ENCODE measurements at places on chromosomes 4 and X.

DNA sequence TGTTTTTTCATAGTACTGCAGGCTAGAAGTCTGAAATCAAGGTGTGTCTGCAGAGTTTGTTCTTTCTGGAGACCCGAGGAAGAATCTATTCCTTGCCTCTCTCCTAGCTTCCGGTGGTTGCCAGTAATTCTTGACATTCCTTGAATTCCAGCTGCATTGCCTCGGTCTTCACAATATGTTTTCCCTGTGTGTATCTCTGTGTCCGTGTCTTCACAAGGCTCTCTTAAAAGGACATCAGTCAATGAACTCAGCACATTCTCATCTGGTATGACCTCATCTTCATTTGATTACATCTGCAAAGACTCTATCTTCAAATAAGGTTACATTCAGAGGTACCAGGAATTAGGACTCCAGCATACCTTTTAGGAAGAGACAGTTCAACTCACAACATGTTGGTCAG, 163.4 kb downstream of the BANK1 start:
- DNase-seq, result peak; percentile 47

DNA sequence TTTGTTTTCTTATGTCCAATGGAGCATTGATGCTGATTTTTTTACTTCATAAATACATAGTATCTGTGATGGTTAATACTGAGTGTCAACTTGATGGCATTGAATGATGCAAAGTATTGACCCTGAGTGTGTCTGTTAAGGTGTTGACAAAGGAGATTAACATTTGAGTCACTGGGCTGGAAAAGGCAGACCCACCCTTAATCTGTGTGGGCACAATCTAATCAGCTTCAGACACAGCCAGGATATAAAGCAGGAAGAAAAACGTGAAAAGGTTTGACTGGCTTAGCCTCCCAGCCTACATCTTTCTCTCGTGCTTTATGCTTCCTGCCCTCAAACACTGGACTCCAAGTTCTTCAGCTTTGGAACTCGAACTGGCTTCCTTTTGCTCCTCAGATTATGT, 230.6 kb upstream of the SPRY1 start:
- DNase-seq, result no peak

GRCh38 chr4:76012388-76012801, 5.1 kb upstream of the CXCL9 start:
- no peak for DNase-seq

DNA sequence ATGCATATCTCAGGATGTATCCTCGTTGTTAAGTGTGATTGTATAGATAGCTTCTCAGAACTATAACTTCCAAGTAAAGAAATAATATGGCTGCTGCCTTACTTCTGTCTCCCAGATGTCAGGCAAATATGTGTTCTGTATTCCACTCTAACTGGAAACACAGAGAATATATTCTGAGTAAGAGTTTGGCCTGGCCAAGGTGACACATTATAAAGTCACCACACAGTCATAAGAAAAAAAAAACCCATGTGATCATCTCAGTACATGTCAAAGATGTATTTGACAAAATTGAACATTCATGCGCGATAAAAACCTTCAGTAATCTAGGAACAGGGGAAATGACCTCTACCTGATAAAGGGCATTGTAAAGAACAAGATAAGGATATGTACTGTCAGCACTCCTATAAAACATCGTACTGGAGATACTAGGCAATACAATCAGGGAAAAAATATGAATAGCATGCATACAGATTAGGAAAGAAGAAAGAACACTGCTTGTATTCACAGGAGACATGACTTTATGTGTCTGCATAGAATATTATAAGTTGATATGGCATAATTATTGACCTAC, 207.1 kb downstream of the ZNF330 start:
- no peak for DNase-seq

- no peak for DNase-seq
Measured at GRCh38 chr4:185915271-185915670, 103.3 kb upstream of the SORBS2 start.

GRCh38 chr4:6095023-6095752, 77.0 kb upstream of the C4orf50 start:
- DNase-seq, result no peak

- no peak for DNase-seq
Measured at GRCh38 chr4:14334166-14334565, 668.1 kb upstream of the CPEB2 start.

DNA sequence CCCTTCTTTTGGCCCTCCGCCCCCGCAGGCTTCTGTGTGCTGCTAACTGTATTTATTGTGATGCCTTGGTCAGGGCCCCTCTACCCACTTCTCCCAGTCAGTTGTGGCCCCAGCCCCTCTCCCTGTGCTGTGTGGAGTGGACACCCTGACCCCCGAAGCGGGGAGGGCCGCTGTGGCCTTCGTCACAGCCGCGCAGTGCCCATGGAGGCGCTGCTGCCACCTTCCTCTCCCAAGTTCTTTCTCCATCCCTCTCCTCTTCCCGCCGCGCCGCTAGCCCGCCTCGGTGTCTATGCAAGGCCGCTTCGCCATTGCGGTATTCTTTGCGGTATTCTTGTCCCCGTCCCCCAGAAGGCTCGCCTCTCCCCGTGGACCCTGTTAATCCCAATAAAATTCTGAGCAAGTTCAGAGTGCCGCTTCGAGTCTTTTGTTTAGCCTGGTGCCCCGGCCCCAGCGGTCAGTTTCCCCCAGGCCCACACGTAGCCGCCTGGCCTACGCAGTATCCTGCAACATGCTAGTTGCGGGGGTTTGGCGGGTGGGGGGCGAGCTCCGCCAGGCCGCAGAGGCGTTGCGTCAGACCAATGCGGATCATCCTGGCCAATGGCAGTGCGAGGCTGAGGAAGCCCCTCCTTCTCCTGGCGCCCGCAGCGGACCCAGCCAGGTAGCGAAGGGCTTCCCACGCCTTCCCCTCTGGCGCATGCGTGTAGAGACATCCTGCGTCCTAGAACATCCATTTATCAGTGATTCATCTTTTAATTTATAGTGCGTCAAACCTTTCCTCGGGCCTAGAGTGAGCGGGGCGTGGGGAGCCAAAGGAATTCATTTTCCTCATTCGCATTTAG, 5.6 kb upstream of the KANTR start:
- no peak for DNase-seq

DNA sequence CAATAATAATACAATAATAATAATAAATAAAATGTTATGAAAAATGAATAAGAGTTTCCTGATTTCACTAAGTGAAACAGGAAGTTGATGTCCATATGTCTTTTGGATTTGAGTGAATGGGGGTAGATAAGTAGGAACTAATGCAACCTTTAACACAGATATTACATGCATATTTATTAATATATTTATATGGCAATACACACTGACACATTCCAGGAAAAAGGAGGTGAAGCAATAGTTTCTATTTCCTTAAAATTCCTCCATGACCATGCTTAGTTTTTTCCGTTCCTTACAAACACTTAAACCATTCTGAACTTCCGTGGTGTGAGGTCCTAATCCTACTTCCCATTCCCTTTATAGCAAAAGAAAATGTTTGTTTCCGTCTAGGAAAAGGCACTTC, 48.3 kb downstream of the ATXN3L start:
- DNase-seq, result no peak

- DNase-seq, result no peak
Measured at GRCh38 chr4:27098034-27098433, 237.4 kb downstream of the STIM2 start.

DNA sequence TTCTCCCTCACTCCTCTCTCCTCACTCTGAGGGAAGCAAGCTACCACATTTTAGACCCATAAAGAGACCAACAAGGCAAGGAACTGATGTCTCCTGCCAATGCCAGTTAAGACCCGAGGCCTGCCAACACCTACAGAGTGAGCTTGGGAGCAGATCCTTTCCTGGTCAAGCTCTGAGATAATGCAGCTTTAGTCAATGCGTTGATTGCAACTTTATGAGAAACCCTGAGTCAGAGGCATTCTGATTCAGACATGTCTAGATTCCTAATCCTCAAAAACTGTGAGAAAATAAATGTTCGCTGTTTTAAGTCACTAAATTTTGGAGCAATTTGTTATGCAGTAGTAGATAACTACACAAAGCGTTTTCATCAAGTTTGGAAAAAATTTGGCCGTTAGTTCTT, 115.5 kb downstream of the JADE1 start:
- no peak for DNase-seq

DNA sequence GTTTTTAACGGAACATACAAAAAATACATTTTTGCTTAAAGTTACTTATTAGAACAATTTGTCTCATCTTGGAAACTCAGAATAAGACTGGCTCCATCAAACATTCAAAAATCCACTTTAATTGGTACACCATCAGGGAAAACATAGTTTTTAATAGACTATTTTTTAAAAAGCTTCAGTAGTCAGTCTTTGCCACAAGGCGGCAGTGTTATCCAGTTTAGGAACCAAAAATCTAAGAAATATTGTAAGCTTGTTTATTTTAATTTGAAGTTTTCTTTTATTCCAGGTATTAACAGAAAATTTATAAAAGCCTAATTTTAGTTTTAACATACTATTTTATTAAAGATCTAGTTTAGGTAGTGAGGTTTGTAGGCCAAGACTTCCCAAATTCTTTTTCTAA, 107.7 kb downstream of the APOOL start:
- peak; percentile 3 for DNase-seq

DNA sequence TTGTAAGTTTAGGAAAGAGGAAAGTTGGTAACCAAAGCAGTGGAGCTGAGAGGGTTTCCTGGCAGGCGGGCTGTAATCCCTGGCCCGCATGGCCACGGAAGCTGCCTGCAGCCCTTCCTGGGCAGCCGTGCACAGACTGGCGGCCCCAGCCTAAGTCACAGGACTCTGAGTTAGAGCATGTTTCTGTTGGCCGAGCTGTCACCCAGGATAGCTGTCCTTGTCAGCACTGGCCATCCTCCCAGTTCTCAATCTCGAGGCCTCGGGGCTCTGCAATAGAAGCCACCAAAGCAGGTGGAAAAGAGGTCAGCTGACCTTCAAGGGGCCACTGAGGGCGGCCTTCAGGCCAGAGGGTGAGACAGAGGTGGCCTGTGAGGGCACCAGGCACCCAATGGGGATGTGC, 20.5 kb downstream of the PNMA6E start:
- DNase-seq, result no peak

- DNase-seq, result no peak
Measured at GRCh38 chrX:46643636-46644035, 70.1 kb downstream of the CHST7 start.

- DNase-seq, result no peak
Measured at GRCh38 chrX:11210415-11210801, 82.8 kb upstream of the AMELX start.

DNA sequence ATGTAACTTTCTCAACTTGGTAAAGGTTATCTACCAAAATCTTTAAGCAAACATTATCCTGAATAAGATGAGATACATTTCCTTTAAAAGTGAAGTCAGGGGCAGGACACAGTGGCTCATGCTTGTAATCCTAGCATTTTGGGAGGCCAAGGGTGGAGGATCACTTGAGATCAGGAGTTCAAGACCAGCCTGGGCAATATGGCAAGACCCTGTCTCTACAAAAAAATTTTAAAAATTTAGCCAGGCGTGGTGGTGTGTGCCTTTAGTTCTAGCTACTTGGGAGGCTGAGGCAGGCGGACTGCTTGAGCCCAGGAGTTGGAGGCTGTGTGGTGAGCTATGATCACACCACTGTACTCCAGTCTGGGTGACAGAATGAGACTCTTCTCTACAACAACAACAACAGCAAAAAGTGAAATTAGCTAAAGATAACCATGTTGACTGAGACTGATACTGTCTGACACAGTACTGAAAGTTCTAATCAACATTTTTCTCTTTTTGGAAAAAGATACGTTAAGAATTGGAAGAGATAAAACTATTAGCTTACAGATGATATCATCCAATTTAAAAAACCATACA, 4.9 kb downstream of the DCAF16 start:
- no peak for DNase-seq

GRCh38 chr4:168408620-168409019, 71.7 kb downstream of the DDX60L start:
- peak; percentile 55 for DNase-seq

- DNase-seq, result no peak
Measured at GRCh38 chr4:144450526-144450925, 195.4 kb upstream of the HHIP start.

- DNase-seq, result peak; percentile 19
Measured at GRCh38 chr4:36351082-36351666, 69.8 kb downstream of the DTHD1 start.

GRCh38 chr4:89483833-89484232, 176.2 kb upstream of the GPRIN3 start:
- DNase-seq, result no peak

DNA sequence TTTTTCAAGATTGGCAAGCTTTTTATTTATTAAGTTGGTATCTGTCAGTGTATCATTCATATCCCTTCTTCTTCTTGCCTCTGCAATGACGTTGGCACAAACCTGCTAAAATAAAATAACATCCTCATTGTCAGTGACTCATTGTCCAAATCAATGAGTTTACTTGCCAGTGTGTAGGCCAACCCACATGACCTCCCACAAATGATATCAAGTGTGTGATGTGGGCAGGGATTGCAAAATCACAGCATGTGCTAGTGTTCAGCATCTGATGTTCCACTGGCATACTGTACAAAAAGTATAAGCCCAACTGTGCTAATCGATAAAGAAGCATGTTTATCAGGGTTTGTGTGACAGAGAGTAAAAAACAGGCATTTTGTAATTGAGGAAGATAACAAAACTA, 25.5 kb downstream of the GPAT3 start:
- DNase-seq, result no peak

DNA sequence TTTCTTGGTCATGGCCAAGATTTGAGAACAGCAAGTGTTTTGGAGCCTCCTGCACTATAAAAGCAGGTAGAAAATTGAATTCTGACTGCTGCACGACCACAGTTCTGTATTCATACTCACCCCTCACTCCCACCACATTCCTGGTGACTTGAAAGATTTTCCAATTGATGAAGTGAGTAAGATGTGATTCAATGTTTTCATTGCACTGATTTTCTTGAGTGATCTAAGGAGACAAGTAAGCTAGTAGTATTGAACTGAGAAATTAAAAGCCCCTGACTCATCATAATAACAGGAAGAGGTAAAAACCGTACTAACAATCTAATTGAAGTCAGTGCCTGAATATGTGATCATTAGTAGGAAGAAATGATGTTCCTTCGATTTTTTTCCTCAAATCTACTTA, 6.1 kb upstream of the SEC24D start:
- no peak for DNase-seq

DNA sequence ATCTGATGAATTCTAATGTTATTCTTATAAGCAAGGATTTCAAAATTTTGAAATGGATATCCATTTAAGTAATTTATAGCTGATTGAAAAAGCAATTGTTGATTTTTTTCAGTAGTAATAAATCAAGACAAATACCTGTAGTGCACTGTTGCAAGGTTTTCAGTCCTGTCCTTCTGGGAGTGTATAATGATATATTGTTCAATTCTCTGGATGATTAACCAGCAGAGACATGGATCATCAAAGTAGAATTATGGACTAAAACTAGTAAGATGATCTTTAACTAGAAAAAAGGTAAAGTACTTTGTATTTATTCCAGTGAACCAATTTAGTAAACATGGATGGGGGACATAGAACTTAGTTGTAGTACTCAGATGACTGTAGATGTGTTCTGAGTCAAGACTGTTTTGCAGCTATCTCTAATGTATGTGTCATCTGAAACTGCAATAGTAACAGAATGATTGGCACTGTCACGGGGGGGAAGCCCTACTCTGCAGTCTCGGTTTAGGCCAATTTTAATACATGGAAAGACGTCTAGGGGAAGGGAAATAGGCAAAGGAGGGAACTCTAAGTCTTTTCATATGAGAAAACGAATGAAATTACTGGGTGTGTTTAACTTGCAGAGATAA, 121.9 kb downstream of the GLRA3 start:
- DNase-seq, result no peak

GRCh38 chr4:98283219-98284189, 22.3 kb downstream of the RAP1GDS1 start:
- DNase-seq, result no peak

- no peak for DNase-seq
Measured at GRCh38 chr4:165906272-165906671, 33.2 kb downstream of the TLL1 start.
